Adipocyte (in vitro differentiated cells): ENCODE measurements at places on chromosomes 3 and 15.

- peak; percentile 53 for DNase-seq
Observed at GRCh38 chr3:30203301-30203700, 403.1 kb upstream of the TGFBR2 start.

DNA sequence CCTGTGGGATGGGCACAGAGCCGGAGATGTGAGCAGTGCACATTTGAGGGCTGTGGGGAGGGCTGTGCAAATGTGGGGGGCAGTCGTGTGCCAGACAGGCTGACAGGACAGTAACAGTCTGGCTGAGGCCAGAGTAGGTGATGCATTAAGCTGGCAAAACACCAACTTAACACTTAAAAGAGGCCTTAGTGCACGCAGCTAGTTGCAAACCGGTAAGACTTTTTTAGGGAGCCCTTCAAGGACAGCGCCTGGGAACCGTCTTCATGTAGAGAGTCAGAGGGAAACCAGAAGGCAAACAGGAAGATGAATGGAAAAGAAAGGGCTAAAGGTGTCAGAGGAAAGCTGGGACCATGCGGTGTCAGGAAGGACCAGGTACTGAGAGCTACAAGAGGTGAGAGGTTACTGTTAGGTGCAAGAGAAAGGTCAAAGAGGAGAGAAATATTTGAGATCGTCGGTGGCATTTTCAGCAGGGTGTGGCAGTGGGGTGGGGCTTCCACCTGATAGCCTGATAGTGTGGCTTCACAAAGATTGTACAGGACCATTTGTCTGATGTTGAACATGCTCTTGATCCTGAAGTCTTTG lies 30.0 kb upstream of the CHD2 start:
- DNase-seq, result no peak

DNA sequence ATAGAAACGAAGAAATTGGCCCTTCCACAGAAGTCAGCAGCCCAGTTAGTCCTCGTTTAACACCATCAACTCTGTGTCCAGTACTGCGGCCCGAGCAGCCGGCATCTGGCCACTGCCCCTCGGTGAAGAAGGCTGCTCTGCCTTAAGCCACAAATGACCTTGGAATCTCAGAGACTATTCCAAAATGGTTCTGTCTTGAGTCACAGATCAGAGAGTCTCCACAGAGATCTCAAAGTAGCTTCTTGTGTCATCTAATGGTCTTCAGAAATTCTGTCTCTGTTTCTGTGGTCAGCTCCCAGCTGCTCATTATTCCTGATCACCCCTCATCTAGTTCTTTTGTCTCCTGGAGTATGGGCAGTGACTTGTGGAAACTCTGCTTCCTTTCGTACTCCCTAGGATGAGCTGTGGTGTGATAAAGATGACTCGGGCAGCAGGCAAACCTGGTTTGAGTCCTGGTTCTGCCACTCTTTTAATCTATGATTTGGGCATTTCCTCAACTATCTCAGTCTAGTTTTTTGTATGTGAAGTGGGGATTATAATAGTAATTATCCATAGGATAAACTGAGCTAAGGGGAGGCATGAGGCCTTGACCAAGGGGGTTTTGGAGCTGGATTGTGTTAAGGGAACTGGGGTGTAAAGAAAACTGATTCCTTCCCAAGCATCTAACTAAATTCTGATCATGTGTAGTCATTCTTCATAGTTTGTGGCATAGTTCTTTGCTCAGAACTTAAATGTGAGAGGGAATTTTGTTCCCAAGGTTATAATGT lies 22.6 kb downstream of the CRTC3 start:
- DNase-seq, result peak; percentile 71

GRCh38 chr3:61857297-61857696 lies 295.9 kb downstream of the PTPRG start:
- DNase-seq, result no peak
